Forelimb muscle (tissue), 1 donor: ENCODE measurements at places on chromosomes 4 and X.
A peak's percentile ranks its signal among the peaks of the same experiment; 100 is the strongest.

DNA sequence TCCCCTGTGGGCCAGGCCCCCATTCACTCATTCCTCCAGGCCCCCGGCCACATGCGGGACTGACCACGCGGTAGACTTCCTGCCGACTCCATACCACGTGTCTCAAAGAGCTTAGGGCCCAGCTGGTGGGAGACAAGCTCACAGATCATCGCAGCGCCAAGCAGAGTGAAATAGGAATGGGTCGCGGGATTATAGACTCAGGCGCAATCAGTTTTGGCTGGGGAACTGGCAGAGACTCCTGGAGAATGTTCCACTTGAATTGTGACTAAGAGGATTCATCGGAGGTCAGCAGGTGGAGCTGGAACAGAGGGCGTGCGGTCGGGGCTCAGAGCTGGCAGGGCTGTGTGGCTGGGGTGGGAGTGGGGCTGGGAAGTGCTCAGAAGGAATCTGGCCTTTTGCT, 15.6 kb downstream of the ATP2B3 start:
- DNase-seq, result no peak

GRCh38 chr4:175891231-175891630, 79.2 kb upstream of the GPM6A start:
- no peak for DNase-seq

DNA sequence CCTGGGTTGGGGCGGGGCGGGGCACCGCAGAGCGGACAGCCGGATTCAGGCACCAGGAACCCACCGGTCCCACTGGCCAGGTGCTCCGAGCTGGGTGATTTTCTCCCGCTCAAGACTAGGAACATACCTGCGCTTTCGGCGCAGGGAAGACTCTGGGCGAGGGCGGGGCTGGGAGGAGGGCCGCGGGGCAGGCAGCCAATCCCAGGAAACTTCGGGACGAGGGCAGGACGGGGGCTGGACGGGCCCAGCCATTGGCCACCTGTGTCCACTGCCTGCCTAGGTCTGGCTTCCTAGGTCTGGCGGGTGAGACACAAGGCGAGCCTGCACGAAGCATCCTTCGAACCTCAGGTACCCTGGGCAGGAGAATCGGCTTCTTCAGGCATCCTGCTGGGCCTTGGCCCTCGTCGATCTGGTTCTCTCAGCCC, 274 bp upstream of the ERVMER34-1 start:
- no peak for DNase-seq

DNA sequence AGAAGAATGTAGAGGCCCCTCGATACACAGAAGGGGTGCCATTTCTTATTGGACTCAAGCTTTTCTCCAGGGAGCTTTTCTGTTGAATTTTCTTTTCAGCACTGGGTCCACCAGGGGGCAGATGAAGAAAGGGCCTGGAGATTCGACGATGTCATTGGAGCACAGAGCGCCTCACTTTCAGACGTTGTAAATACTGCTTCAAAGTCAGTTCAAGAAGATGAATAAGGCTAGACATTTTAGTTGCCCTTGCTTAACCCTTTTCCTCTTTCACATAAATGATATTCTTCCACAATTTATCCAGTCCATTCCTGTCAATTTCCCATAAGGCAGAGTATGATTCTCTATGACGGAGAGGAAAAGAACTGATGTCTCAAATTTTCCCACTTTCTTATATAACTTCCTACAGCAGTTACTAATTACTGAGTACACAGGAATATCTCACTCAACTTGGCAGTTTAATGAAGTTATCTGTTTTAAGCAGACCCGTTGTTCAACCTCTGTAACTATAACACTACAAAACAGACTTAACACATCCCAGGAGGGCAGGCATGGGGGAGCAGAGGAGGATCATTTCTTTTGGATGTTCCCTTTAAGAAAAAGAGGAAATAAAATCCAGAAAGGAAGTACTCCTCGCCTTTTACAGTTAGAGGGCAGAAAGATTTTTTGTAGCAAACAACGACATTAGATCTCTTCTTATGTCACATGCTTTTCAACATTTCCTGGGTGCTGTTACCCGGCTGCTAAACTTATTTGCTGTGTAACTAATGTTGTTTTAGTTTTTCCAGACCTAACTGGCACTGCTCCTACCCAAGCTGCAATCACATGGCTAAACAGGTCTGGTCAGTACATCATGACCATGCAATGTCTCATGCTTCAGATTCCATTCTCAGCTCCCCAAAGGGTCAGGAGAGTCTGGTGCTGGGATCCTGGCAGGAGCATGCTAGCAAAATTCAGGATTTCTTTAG, 12.2 kb upstream of the CENPU start:
- DNase-seq, result no peak

DNA sequence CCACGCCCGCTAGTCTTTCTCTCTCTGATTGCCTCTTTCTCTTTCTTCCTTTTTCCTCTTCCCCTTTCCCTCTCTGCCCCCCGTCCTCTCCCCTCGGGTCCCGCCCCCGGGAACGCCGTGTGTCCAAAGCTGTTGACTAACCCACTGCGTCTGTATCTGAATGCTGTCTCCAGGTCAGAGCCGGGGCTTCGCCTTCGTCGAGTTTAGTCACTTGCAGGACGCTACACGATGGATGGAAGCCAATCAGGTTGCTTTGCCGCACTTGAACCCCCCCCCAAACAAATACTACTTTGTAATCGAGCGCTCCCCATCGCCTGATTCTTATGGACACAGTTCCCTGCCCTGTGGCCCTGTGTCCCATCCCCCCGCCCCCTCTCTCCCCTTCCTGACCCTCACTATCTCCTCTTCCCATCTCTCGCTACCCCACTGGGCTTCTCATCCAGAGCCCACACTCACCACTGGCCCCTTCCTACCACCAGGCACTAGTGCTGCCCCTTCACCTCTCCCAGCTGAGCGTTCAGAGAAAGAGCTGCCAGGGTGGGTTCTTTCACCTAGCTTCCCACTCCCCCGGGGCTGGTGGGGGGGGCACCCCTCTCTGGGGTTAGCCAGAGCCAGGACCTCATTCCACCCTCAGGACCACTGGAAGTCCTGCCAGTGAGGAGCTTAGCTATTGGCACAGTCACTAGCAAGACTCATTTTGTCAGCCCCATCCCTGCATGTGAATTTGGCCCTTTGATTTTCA, 18.6 kb upstream of the UBA1 start:
- DNase-seq, result no peak

DNA sequence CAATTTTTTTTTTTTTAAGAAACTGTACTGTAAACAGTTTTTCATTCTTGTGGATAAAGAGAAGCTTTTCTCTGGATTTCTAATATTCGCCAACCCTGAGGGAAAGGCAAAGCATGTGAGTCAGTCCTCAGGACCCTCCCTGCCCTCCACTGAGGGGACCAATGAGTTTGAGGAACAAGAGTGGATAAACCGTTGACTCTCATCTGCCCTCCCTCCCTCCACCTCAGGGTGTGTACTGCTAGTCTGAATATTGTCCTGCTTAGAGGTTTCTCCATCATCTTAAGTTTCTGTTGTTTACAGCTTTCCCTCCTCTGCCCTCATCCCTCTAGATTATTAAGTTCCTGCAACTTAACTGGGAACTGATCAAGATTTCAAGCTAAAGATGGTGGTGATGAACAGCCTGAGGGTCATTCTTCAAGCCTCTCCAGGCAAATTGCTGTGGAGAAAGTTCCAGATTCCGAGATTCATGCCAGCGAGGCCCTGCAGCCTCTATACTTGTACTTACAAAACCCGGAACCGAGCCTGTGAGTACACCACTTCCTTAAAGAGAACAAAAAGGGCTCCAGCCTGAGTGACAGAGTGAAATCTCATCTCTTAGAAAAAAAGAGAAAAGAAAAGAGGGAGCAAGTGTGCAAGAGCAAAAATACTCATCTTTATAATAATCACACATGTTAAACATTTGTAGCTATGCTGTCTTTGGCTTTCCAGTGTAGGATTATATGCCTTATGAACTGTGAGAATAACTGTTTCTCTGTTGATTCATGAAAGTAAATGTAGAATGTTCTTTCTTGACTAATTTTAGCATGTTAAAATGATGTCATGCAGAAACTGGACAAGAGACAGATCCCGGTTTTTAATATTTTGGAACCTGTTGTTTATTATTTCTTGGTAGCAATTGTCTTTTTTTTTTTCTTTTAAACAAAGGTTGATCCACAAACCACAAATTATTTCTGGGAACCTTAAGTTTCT, 11.9 kb downstream of the CA5B start:
- DNase-seq, result no peak

DNA sequence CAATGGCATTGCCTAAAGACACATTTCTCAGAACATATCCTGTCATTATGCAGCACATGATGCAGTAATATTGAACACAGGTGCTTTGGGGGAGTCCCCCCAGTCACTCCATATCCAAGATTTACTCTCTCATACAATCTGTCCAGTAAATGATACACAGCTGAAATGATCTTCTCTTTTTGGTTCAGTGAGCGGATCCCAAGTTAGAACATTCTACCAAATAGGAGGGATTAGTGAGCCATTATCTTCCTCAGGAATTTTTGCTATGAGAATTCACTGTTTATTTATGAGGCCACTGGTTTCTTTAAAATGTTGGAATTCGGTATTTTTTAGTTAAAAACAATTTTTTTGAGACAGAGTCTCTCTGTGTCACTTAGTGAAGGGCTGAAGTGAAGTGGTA, 96.5 kb downstream of the TRAPPC11 start:
- DNase-seq, result no peak

- DNase-seq, result no peak
These were observed 322.8 kb upstream of the DIAPH2 start for GRCh38 chrX:96361844-96362243.

DNA sequence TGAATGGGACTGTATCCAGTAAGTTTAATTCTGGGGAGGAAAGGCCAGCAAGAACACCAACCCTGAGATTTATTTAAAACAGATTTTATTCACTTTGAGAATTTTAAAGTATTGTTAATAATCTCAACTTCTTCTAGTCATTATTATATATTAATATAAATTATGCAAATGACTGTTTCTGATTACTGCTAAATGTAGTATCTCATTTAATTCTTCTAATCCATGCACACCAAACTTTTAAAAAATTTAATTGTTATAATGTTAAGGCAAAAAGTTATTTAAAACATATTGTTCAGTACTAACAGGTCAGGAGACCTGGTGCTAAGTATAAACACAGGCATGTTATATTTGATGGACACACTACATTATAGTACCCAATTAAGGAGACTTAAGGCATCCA, 8.1 kb downstream of the RLIM start:
- no peak for DNase-seq

GRCh38 chrX:20989361-20989760, 384.9 kb upstream of the CNKSR2 start:
- DNase-seq, result no peak

- no peak for DNase-seq
These were observed 49.7 kb downstream of the TLL1 start for GRCh38 chr4:165922747-165923146.

GRCh38 chr4:188841523-188841922, 702.3 kb downstream of the TRIML1 start:
- DNase-seq, result no peak

DNA sequence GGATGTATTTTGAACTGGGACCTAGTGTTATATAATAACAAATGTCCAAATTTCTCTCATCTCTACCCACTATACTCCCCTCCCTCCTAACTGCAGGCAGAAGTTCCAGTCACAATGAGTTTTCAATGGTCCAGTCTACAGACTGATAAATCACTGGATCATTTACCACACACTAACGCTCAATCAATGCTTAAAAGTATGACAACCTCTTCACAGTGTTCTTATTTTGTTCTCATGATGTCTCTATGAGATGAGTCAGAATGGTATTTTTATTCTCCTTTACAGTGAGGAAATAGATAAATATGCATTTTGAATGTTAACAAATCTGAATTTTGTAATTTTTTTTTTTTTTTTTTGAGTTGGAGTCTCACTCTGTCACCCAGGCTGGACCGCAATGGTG, 83.7 kb upstream of the ETNPPL start:
- no peak for DNase-seq

GRCh38 chr4:59920416-59920815, 1279.7 kb upstream of the ADGRL3 start:
- no peak for DNase-seq

GRCh38 chr4:103996064-103996463, 276.3 kb upstream of the TACR3 start:
- no peak for DNase-seq

- no peak for DNase-seq
These were observed 1.0 kb downstream of the POF1B start for GRCh38 chrX:85378461-85378860.

GRCh38 chrX:11533199-11533651, 132.5 kb downstream of the ARHGAP6 start:
- peak; percentile 64 for DNase-seq

DNA sequence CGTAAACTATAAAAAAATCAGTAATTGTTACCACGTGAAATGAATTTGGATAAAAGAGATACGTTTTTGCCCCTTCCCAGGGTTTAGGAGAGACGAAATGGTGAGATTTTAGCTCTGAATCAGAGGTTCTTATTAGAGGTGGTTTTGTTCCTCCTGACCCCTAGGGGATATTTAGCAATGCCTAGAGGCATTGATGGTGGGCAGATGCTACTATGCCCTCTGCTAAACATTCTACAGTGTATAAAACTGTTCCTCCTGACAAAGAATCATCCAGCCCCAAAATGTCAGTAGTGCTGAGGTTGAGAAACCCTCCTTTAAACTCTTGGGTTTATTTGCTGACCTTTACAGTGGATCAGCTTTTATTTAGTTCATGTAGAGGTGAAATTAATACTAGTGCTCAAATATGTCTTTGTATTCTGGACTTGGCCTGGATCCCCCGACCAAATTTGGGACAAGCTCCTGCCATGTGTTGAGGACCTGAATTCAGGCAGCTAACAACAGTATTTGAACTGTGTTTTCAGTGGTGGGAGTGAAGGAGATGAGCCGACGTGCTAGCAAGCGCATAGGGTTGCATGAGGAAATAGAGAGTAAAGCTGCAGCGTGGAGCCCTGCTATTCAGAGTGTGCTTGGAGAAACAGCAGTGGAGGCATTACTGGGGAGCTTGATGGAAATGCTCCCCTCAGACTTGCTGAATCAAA, 126.1 kb downstream of the PTTG2 start:
- no peak for DNase-seq

- no peak for DNase-seq
These were observed 63.6 kb downstream of the SPINK2 start for GRCh38 chr4:56757821-56758411.

- DNase-seq, result no peak
These were observed 8.9 kb downstream of the ANXA3 start for GRCh38 chr4:78560296-78560963.

- no peak for DNase-seq
These were observed 3.5 kb upstream of the C4orf17 start for GRCh38 chr4:99507349-99507748.

DNA sequence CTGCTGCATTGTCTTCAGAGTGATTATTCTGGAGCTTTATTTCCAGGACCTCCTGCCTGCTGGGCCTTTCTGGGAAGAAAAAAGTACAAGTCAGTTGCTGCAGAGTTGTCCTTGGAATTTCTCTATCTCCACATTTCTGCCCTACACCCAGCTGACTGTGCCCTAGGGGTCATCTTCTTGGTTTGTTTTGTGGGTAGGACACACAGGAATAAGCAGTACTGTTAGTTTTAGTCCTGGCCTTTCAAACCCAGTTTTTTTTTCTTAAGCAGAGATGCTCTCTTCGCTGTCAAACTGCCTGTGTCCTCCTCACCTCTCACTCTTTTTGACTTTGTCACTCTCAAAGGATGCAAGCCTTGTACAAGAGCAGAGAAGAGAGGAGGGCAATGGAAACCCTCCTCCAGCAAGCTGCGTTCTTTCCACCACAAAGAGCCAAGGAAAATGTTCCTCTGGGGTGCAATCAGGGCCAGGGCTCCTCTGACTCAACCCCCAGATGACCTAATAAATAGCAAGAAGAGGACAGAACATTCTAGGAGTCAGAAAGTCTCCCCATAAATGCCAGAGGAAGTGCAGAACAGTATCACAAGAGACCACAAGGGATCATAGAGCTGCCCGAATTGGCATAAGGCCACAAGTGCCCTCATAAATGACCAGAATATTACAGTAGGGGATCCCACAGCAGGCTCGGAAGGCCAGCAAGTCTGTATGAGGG, 186.2 kb downstream of the RCHY1 start:
- DNase-seq, result no peak
